ENCODE measurements at places on chromosomes 13 and 19.

GRCh38 chr19:24159707-24160106 lies 72.7 kb downstream of the ZNF254 start:
- DNase-seq, result no peak

DNA sequence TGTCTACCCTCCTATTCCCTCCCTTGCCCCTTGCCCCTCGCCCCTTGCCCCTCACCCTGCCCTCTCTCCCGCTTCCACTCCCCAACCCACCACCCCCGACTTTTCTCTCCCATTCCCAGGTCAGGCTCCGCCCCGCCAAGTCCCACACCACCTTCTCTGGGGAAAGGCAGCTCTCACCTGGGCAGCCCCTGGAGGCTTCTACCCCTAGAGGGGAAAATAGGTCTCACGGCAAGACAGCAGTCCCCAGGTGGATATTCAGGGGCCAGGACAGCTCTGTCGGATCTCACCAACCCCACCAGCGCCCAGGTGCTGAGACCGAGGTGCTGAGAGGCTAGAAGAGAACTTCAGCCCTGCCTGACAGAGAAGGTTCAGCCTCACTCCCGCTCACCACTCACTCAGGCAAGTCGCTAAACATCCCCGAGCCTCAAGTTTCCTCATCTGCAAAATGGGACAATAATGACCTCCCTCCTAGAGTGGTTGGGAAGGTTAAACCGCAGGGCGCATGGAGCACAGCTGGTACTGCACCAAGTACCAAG lies 1.4 kb upstream of the ERFL start:
- DNase-seq, result no peak

- no peak for DNase-seq
These were observed 2.0 kb upstream of the MEIS3 start for GRCh38 chr19:47421244-47421786.

DNA sequence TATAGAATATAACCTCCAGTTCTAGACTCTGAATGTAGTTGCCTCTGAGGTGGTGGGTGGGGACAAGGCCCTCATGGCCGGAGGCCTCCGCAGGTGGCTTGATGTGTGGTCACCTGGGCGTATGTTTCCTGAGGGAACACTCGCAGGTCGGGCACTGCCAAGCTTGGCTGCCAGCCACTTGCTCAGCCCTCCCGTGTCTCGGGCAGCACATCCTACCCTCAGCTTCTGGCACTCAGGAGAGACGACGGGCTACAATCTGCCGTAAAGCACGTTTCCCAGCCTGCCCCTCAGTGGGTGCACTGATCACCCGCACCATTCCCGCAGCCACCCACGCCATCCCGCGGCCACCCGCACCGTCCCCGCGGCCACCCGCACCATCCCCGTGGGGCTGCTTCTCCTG lies 15.2 kb downstream of the THOP1 start:
- no peak for DNase-seq

- DNase-seq, result no peak
These were observed 447.1 kb downstream of the KLF12 start for GRCh38 chr13:73687087-73687486.

- peak; percentile 72 for DNase-seq
These were observed 17.9 kb upstream of the ZDHHC20 start for GRCh38 chr13:21476893-21477472.

GRCh38 chr19:3006075-3006767 lies 22.9 kb downstream of the TLE2 start:
- DNase-seq, result no peak

DNA sequence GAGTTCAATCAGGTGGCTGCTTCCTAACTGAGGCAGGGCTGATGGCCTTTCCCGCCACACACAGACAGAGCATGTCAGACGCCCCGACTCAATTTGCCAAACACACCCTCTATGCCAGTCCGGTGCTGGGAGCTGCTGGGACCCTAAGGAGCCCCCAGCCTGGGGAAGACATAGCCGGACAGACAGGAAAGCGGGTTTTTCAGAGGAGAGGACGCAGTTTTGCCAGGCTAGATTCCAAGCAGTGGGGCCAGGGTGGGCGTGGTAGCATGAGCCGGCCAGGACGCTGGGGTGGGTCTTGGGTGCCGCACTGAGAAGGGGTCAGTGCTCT lies 19.8 kb downstream of the MAST3 start:
- no peak for DNase-seq

- DNase-seq, result no peak
These were observed 5.3 kb downstream of the NCAN start for GRCh38 chr19:19217099-19217498.

DNA sequence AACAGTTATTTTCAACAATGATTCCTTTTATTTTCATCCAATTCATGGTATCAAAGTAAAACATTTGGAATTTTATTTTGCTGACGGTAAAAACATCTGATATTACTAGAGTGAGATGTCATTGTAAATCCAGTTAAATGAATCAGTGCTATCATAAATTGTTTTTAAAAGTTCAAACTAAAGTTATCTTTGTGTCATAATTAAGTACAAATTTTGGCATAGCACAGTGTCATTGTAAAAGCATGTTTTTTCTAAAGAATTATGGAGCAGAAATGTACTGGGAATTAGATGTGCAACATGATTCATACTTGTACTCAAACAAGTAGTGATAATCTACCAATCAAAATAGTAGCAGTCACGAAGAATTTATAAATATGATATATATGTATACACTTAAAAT lies 92.8 kb downstream of the FAM216B start:
- DNase-seq, result no peak

- no peak for DNase-seq
These were observed 145.5 kb upstream of the SPRY2 start for GRCh38 chr13:80486402-80486801.

GRCh38 chr13:102897371-102898138 lies 51.7 kb downstream of the ERCC5 start:
- DNase-seq, result no peak

- no peak for DNase-seq
These were observed 19.8 kb upstream of the NAA16 start for GRCh38 chr13:41291246-41291645.

- no peak for DNase-seq
These were observed 64.5 kb downstream of the CHST8 start for GRCh38 chr19:33686262-33686661.

DNA sequence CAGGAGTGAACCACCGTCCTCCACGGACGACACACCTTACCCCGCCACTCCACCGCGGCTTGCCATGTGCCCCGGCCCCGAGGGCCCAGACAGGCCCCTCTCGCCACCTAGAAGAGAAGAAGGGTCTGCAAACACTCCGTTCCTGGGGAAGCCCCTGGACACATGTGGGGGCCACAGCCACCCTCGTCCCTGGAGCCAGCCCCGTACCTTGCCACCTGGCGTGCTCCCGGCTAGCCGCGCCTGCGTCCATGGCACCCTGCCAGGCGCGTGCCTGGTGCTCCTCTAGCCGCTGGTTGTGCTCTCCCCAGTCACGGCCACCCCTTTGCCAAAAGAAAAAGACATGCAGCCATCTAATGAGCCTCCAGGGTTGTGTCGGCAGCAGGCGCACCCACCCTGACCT lies 19.9 kb upstream of the TINCR start:
- DNase-seq, result no peak

DNA sequence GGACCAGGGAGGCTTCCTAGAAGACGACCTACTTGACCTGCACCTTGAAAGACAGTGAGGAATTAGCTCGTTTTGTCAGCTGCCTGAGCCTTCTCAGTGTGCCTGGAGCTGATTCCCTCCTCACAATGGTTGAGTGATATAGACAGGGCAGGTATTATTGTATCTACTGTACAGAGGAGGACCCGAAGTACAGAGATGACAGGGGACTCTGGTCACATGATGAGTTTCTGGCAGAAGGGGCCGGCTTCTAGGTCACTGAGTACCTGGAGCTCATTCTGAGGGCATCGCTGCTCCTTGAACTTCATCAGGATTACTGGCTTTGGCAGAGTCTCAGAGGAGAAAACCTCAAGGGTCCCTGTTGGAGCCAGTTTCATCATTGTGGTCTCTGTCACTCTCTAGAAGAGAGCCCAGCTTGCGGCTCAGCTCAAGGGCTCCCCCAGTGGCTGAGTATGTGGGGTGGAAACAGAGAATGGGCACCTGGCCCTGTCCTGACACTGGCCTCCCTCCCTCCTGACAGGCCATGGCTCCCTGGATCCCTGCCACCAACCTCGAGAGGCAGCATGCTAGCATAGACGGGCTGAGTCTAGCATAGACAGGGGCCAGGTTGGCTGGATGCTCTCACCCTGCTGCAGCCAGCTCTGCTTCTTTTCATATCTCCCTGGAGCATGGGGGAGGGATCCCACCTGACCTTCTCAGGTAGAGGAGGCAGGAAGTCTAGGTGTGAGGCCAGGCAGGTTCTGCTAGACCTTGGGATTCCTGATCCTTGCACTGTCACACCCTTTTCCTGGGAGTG lies 38.7 kb downstream of the NFIX start:
- DNase-seq, result no peak

DNA sequence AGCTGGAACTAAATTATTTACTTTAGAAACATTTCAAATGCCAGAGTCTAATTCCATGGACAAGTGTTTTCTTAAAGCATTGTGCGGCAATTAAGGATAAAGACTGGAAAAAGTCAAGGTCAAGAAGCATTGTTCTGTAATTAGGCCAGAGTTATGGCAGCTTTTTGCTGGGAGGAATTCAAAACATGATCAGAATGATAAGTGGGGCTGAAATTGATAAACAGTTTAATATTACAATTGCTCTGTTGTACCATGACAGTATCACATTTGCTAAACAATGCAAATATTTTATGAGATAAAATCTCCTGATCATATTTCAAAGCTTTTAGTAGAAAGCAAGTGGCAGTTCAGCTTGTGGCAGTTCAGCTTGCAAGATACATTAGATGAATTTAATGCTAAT lies 513.7 kb downstream of the GPC6 start:
- no peak for DNase-seq

DNA sequence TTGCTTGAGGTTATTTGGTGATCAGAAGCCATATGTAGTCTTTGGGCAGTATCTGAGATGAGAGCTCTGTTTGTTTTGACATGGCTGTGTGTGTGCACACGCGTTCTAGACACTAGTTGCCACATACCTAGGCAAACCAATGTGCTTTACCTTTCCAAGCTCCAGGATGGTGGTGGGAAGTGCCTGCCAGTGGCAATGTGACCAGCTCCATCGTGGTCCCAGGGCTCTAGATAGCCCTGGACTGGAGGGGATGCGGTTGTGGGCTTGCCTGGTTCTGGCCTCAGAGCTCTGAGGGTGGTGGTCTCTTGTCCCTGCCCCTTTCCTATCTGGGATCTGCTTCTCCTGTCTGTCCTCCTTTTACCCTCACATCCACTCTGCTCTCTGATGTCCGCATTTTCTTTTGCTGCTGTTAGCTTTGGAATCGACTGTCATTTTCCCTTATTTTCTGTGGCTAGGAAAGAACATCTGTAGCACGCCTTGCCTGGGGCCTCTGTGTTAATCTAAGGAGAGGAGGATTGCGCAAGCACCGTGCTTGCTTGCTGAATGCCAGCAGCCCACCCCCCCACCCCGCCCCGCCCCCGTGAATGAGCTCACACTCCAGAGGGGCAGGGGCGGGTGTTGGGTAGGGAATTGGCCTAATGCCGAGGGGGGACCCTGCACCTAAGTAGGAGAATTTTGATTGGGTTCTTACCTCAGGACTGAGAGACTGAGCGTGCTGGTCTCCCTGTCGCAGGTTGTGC lies 89.5 kb downstream of the ARHGEF7 start:
- DNase-seq, result no peak

DNA sequence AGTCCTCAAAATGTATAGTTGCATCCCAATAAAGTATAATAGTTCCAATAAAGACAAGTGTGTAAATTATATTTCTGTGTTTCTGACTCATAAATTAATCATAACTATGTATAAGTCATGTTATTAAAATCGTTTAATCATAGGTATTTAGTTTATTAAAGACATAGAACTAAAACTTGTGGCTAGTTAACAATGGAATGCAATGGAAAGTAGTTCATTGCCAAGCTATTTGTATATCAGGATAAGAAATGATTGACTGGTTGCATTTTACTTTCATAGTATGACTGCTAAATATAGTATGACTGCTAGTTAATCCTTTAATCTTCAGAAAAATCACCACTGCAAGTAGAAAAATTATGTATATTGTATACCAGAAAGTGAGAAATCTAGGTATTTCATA lies 16.9 kb downstream of the COG3 start:
- DNase-seq, result no peak

GRCh38 chr13:75417012-75417384 lies 65.0 kb downstream of the TBC1D4 start:
- no peak for DNase-seq

GRCh38 chr13:32659736-32660135 lies 73.5 kb downstream of the PDS5B start:
- DNase-seq, result no peak

DNA sequence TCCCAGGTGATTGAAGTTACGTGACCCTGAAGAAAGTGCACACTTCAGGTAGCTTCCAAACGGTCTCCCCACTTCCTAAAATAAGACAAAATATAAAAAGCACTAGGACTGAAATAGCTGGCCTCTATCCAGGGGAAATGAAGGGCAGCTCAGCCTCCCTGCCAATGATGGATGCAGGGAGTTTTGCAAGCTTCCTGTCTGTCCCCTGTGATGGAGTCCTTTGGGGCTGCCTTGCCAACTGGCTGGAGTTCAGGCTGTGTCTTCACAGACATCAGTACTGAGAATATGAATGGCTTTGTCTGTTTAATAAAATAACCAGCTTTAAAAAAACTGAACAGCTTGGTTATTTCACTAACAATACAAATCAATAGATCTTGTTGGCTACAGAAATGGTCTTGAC lies 101.4 kb upstream of the GPR12 start:
- DNase-seq, result no peak

DNA sequence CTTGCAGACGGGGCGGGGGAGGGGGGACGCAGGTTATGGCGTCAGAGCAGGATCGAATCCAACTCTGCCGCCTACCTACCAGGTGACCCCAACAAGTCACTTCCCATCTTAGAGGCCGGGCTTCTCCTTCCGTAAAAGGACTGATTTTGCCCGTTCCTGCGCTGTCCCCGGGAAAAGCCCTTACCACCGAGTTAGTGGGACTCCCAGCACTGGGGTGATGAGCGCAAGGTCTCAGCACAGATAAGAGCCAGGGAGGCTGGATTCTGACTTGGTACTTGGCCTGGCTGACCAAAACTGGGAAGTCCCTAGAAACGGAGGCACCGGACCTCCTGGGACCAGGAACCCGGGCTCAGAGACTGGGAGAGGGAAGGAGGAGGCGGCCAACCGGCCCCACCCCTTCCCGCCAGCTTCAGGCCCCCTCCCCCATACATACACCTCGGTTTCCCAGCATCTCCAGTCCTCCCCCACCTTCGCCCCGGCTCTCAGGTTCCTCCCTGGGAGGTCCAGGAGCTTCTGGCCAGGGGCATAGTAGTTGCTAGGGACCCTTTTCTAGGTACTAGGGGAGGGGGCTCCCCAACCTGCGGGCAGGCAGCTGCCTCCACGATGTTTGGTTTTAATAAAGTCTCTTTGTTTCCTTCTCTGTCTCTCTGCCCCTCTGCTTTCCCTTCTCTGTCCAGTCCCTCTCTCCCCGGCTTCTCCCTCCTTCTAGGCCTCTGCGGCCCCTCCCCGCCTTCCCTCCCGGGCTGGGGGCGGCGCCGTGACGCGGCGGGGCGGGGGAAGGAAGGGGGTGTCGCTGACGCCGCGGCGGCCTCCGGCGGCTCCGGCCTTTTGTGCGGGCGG lies at the start of gene GRAMD1A:
TSS of gene GRAMD1A (plus strand) at position 826 of the 840 bp plus-strand sequence. CDS start 156 bp downstream, outside the sequence.
- peak; percentile 42 for DNase-seq

All from T-helper 1 cell (primary cell).